Prostate gland (tissue), 2 donors: ENCODE measurements at places on chromosomes 5 and 9.

GRCh38 chr5:150021491-150022157 is 21.1 kb downstream of the HMGXB3 start:
- peak overlapping the region; percentile 55 for H3K27ac ChIP-seq
- no peaks in the 10 kb centered on the region for H3K27me3 ChIP-seq
- peak; percentile 67 for DNase-seq

DNA sequence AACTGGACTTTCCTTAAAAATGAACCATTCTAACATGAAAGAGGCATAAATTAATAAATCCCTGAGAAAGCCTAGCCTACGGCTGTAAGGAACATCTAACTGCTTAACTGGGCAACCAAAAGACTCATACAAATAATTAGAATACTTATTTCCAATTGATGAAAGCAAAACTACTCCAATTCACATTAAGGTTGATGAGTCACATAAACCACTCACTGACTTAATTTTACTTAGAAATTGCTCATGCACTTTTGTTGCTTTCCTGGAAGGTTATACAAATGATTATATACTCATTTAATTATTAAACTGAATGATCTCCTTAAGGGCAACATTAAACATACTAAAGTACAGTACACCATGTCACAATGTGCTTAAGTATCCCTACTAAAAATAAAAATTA is 101.9 kb downstream of the NFIB start:
- no peaks in the 10 kb centered on the region for H3K27me3 ChIP-seq
- no peak for DNase-seq
- peaks cover 4% of the 10 kb centered on the region for H3K4me1 ChIP-seq
- H3K27ac ChIP-seq = peak overlapping the region; percentile 22

DNA sequence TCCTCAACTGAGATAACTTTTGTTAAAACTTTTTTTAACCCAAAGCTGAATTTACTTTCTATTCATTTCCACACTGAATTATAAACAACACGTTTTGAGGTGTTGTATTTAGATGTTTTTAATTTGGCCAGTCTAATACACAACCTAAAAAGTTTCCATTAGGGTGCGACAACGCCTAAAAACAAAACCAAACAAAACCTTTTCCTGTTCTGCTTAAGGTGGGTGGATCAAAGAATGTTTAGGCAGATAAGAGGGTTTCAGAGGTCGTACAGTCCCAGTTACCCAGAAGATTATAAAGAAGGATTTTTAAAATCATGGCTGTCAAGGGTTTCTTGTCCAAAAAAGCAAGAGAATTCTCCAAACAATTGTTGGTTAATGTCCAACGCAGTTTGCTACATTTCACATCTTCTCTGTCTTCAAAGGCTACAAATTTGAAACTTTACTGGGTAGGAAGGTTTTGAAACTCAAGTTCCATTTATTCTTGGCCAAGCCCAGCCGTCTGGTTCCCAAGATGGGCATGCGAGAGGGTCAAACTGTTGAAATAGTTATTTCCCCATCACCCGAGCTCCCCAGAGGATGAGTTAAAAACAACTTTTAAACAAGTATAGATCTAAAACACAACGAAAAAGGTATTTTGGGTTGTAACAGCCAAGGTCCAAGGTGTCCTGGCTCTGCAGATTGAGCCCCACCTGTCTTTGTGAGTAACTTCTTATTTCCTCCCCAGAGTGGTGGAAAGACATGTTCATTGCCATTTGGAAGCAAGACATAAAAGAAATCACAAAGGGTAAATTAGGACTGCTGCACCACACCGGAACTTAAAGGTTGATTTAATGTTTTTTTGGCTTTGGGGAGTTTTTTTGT is 122.8 kb upstream of the MAP3K1 start:
- H3K36me3 ChIP-seq = no peaks in the 10 kb centered on the region
- DNase-seq = no peak
- H3K4me3 ChIP-seq = no peak overlapping the region
- no peaks in the 10 kb centered on the region for H3K4me1 ChIP-seq
- H3K27me3 ChIP-seq = no peaks in the 10 kb centered on the region

DNA sequence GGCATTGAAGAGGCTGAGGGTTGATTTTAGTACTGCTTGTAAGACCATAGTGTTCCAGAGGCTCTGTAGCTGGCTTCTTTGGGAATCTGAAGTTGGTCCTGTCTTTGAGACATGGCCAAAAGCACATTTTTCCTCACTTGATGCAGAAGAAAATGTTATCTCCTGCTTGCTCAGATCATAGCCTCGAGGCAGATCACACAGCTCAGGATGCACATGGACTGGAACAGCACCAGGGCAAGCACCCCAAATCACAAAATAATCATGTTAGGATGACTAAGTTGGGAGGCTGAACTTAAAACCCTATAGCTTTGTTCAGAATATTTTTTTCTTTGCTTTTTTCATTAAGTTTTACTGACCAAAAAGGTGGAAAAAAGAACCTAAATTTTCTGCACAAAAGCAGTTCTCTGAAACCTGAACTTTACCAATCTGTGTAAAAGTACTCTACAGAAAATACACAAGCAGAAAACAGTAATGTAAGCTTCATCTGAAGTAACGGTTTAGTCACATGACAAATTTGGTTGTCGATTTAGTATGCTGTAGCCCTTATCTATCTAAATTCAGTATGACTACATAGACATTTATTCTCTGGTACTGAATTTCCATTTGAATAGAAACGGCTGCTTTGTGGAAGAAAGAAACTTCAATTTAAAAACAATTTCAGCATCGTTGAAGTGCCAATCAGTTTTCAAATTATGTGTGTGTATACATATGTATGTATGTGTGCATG is 3.4 kb downstream of the KLHL9 start:
- peaks cover 8% of the 10 kb centered on the region for H3K4me1 ChIP-seq
- no peaks in the 10 kb centered on the region for H3K36me3 ChIP-seq
- H3K27ac ChIP-seq = no peak overlapping the region

GRCh38 chr5:157352756-157353340 is 86.9 kb downstream of the CYFIP2 start:
- no peak overlapping the region for H3K27ac ChIP-seq
- no peaks in the 10 kb centered on the region for H3K4me1 ChIP-seq

DNA sequence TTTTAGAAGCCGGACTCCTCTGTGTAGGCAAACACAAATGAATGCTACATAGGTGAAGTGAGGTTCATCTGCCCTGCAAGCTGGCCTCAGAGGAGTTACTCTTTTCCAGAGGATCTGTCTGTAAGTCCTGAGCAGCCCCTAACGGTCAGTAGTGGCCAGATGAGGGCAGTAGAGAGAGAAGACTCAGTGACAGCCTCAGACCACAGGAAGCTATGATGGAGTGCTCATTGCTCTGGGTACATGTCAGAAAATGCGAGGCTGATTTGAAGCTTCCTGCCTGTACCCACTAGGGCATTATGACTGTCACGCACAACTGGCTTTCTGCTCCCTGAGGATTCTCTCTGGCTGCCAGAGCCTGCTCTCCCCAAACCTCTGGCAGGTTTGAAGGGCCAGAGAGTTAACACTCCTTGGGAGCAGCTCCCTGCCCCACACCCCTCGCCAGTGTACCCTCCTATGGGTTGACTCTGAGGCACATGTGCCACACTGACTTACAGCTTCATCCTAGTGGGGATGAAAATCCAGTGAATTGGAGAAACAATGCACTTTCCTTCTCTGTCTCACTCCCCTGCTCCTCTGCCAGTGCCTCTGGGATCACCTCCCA is 141.5 kb downstream of the GABRG2 start:
- no peaks in the 10 kb centered on the region for H3K36me3 ChIP-seq
- H3K4me1 ChIP-seq = no peaks in the 10 kb centered on the region
- no peak overlapping the region for H3K27ac ChIP-seq
- DNase-seq = peak; percentile 5
- no peaks in the 10 kb centered on the region for H3K27me3 ChIP-seq

GRCh38 chr5:168426007-168426863 is 60.0 kb upstream of the RARS1 start:
- no peaks in the 10 kb centered on the region for H3K27me3 ChIP-seq
- no peak overlapping the region for H3K4me3 ChIP-seq
- DNase-seq = no peak

DNA sequence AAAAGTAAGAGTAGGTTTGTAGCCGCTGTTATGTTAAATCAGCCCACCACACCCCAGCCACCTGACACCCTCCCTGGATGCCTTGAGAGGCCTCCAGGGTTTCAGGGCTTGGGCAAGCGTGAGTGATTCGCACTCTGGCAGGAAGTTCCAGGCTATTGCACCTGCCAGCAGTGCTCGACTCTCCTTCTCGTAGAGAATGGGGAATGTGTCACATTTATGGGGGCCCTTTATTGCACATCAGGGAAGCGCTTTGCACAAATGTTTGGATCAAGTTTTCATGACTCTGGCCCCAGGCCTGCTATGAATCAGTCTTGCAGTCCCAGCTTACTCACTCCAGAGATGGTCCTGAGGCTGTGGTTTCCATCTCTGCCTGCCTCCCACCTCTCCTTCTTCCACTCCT is 66.1 kb upstream of the ADRA1B start:
- no peak for DNase-seq
- no peaks in the 10 kb centered on the region for H3K27me3 ChIP-seq
- H3K4me3 ChIP-seq = no peak overlapping the region
- no peaks in the 10 kb centered on the region for H3K36me3 ChIP-seq
- H3K27ac ChIP-seq = no peak overlapping the region
- H3K4me1 ChIP-seq = no peaks in the 10 kb centered on the region

- no peak overlapping the region for H3K4me3 ChIP-seq
- H3K4me1 ChIP-seq = no peaks in the 10 kb centered on the region
- no peak for DNase-seq
- no peak overlapping the region for H3K27ac ChIP-seq
- no peaks in the 10 kb centered on the region for H3K36me3 ChIP-seq
Measured at GRCh38 chr5:121288781-121289180, 562.9 kb upstream of the FTMT start.

GRCh38 chr9:133673258-133673655 is 37.1 kb downstream of the DBH start:
- H3K27ac ChIP-seq = no peak overlapping the region
- no peaks in the 10 kb centered on the region for H3K4me1 ChIP-seq
- H3K36me3 ChIP-seq = no peaks in the 10 kb centered on the region
- no peaks in the 10 kb centered on the region for H3K27me3 ChIP-seq
- H3K4me3 ChIP-seq = no peak overlapping the region

- peaks cover 4% of the 10 kb centered on the region for H3K4me1 ChIP-seq
- H3K27ac ChIP-seq = no peak overlapping the region
- H3K27me3 ChIP-seq = no peaks in the 10 kb centered on the region
- H3K4me3 ChIP-seq = no peak overlapping the region
Measured at GRCh38 chr5:98796197-98796972, 22.9 kb downstream of the RGMB start.

GRCh38 chr5:133842846-133843611 is 125.4 kb downstream of the C5orf15 start:
- no peak for DNase-seq
- H3K4me1 ChIP-seq = peaks cover 4% of the 10 kb centered on the region
- no peak overlapping the region for H3K27ac ChIP-seq
- H3K4me3 ChIP-seq = no peak overlapping the region
- H3K27me3 ChIP-seq = no peaks in the 10 kb centered on the region

DNA sequence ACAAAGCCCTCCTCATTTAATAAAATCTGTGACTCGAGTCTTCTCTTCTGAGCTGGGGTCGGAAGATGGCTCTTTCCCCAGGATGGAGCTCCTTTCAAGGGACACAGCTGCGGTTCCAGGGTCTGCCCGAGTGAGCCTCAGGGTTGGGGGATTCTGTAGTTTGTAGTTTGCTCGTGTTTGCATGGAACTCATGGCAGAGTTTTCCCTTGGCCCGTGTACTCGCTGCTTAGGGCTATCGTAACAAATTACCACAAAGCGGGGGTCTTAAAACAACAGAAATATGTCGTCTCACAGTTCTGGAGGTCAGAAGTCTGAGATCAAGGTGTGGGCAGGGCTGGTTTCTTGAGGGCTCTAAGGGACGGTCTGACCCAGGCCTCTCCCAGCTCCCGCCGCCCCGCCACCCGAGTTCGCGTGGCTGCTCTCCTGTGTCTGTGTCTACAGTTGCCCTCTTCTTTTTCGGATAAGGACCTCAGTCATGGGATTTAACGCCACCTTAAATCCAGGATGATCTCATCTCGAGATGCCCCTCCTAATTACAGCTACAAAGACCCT is 13.9 kb upstream of the LPCAT1 start:
- H3K4me1 ChIP-seq = no peaks in the 10 kb centered on the region
- H3K27ac ChIP-seq = no peak overlapping the region
- no peaks in the 10 kb centered on the region for H3K36me3 ChIP-seq

- H3K36me3 ChIP-seq = no peaks in the 10 kb centered on the region
- H3K27ac ChIP-seq = no peak overlapping the region
- no peak overlapping the region for H3K4me3 ChIP-seq
- H3K27me3 ChIP-seq = peaks cover 1% of the 10 kb centered on the region
- DNase-seq = no peak
Measured at GRCh38 chr5:1436036-1436435, 9.2 kb downstream of the SLC6A3 start.

GRCh38 chr9:2023532-2023931 is 8.4 kb downstream of the SMARCA2 start:
- no peak overlapping the region for H3K4me3 ChIP-seq
- DNase-seq = no peak
- H3K27ac ChIP-seq = peak overlapping the region; percentile 42
- peaks cover 24% of the 10 kb centered on the region for H3K4me1 ChIP-seq
